ENCODE measurements at places on chromosomes 1 and 21.

DNA sequence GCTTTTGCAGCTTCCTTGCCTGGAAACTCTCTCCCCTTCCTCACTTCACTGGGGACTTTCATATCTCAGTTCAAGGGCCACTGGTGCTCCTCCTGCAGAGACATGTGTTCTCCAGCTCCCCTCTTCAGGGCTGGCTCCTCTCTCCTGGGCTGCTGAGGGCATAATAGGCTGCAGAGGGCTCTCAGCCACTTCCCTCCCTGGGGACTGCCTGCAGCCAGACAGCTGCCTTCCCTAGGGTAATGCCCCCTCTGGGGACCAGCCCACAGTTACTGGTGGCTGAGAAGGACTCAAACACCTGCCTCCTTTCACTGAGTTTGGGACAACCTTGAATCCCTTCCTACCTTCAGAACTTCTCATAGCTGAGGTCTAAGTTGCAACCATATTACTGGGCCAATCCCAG, 104.8 kb upstream of the POU3F1 start:
- no peak for DNase-seq

- no peak for DNase-seq
Measured at GRCh38 chr21:14753466-14754258, 207.5 kb upstream of the SAMSN1 start.

- DNase-seq, result no peak
Measured at GRCh38 chr1:64983110-64983509, 16.8 kb upstream of the JAK1 start.

DNA sequence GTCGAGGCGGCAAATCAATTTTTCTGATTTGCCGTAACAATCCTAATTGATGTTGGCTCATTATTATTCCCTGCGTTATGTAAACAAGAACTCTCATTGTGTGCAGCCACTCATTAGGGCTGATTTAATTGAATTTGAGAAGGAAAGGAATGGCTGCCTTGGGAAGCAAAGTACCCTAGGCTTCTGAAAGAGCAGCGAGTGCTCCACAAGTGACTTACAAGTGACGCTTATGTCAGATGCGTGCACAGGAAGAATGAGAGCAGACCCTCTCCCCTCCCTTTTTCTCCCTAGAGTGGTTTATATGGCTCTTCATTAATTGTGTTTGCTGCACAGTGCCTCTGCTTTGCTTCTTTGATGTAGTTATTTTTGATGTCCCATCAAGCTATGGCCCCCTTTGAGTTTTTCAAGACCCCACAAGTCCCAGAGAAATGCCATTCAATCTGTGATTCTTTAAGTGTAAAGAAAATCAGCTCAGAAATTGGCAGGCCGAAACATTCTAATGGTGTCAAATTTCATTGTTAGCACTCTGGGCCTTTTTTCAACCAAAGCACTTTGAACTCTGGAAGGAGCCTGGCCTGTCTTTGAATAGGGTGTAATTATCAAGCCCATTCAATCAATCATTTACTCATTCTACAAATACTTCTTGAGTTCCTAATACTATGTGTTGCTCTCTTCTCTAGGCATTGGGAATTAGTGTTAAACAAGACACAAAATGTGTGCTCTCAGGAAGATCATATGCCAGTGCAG, 86.8 kb upstream of the VAV3 start:
- no peak for DNase-seq

- no peak for DNase-seq
Measured at GRCh38 chr1:211627259-211627658, 48.2 kb downstream of the NEK2 start.

DNA sequence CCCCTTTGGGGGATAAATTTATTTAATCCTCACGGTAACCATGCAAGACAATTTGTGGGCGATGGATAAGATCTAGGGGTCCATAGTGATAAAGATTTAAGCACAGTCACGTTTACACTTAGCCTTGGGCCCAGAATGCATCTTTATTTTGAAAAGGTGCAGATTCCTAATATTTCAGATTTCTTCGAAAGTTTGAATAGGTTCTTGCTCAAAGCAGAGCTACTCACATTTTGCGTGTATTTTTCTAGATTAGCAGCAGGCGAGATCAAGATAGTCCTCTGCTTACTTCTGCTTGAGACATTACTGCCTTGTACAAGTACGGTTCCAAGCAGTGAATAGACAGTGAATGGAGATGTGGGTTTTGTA, 647 bp downstream of the TSEN15 start:
- no peak for DNase-seq

DNA sequence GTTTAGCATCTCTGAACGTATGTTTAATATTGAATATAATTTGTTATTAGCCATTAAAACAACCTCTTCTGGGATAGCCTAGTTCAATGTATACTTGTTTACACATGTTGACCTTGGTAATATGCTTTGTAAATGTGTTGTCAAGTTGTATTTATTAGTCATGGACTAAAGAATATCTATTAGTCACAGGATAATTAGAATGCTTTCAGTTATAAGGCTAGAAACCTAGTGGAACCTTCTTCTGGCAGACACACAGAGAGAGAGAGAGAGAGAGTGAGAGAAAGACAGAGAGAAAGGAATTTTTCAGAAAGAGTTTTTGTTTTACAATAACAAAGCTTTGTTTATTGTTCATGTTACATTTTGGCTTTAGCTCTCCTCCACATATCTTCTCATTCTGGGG, 181.1 kb upstream of the APP start:
- DNase-seq, result no peak

GRCh38 chr1:71908871-71909390, 373.4 kb downstream of the NEGR1 start:
- DNase-seq, result no peak

GRCh38 chr1:170032531-170033280, 41.8 kb downstream of the KIFAP3 start:
- no peak for DNase-seq

GRCh38 chr1:221150996-221151395, 271.8 kb downstream of the HLX start:
- no peak for DNase-seq

GRCh38 chr1:119141020-119141424, 569 bp upstream of the WARS2 start:
- no peak for DNase-seq

- no peak for DNase-seq
Measured at GRCh38 chr1:203142684-203143408, 15.3 kb downstream of the ADORA1 start.

DNA sequence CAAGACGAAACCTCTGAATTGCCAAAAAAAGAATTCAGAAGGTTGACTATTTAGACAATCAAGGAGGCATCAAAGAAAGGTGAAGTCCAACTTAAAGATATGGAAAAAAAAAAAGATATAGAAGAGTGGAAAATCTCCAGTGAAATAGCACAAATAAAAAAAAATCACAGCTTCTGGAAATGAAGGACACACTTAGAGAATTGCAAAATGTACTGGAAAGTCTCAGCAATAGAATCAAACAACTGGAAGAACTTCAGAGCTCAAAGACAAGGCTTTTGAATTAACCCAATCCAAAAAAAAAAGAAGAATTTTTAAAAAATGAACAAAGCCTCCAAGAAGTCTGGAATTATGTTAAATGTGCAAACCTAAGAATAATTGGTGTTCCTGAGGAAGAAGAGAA, 31.8 kb downstream of the CD2 start:
- DNase-seq, result no peak

DNA sequence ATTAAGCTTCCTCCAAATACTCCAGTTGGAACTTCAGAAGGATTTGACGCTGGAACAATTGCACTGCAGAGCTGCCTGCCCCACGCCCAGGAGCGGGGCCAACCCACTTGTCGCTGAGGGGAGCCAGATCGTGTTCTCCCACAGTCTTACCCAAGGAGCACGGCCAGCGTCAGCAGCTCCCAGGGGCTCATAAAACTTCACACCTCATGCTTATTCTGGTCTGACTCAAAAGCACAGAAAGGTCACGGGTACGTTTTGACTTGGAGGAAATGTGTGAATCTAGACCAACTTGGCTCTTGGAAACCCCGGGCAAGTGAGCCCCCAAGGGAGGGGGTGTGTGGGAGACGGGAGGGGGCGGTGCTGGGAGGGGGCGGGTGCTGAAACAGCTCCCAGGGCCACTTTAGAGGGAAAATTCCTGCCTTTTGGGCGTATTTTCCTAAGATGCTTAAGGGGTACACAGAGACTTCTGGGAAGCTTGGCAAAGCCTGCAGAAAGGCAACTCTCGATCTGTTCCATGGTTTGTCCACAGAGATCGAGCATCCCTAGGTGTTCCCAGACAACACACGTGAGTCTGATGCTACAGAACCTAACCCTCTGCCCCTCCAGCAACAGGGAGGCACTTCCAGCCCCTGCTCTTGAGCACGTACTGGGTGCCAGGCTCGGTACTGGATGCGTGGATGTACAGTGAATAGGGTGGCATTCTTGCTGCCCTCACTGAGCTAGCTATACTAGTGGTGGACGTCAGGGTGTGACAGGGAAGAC, 98.9 kb downstream of the DHRS3 start:
- no peak for DNase-seq

- no peak for DNase-seq
Measured at GRCh38 chr1:218755128-218755527, 410.0 kb downstream of the TGFB2 start.

GRCh38 chr1:108559215-108560186, at the start of gene EEIG2:
EEIG2 (plus strand) TSS chr1:108560100; CDS start chr1:108560429, 329 bp downstream.
- DNase-seq, result no peak

DNA sequence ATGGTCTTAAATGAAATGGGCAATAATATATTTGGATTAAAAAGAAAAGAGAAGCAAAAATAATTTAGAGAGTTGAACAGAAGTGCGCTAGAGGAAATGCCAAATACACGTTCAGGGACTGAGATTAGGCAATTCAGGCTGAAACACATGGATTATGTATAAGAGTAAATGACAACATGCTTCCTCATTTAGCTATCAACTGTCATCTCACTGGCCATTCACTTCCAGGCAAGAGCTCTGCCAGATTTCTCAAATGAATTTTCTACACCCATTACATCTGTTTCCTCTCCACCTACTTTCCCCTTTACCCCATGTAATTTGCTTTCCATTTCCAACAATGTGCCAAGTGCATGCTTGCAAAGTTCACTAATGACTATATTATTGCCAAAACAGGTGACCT, 582.4 kb downstream of the LTN1 start:
- DNase-seq, result no peak

DNA sequence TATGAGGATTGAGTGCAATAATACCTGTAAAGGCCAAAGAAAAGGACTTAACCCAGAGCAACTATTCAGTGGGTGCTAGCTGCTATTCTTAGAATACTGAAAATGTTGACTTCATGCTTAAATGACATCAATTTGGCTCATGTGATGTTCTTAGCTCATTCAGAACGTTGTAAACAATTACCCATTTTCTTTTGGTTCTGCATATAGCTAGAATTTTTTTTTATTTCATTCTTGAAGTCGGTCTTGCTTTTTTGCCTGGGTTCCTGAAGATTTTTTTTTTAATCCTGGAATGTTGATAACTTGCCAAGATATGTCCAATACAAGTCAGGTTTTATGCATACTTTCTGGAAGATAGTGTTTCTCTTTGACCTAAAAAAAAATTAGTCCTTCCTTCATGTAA, 772.0 kb downstream of the LTN1 start:
- DNase-seq, result no peak

DNA sequence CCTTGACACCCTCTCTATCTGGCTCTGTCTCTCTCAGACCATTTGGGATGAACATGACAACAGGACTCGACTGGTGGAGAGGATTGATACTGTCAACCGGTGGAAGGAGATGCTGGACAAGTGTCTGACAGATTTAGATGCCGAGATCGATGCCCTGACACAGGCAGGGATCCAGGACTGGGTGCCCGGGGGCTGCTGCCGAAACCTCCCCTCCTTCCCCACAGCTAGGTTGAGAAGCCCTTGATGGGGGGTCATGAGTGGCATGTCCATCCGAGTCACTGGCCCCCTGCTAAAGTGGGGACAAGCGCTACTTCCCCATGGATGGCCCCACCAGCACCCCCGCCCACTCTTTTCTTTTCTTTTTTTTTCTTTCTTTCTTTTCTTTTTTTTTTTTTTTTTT, 1.2 kb downstream of the TEKT2 start:
- DNase-seq, result no peak

GRCh38 chr1:25675729-25676476, 59.3 kb downstream of the MAN1C1 start:
- DNase-seq, result no peak

DNA sequence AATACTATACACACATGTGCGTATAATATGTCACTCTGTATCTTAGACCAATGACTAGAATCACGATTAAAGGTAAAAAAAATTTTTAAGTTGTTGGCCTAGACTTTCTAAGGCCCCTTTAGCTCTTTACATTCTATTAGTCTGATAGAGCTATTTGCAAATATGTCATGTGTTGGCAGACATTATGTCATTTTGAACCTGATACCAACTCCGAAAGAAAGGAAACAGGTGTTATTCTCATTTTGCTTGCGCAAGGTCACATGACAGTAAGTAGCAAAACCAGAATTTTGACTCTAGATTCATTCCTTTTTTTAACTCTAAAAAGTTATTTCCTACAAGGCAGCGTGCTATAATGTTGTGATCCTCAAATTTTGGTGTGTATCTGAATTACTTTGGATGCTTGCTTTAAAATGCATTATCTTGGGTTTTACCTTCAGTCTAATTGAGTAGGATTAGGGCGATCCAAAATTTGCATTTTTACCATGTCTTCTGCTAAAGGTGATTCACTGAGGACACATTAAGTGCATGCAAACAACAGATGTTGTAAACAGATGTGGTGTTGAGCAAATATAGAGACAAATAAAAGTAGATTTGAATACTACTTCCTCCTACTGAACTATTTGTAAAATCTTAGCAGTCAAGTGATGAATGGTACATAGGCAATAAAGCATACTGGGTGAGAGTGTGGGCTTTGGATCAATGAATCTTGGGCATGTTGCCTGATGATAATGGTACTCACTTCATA, 63.5 kb upstream of the KIAA1614 start:
- no peak for DNase-seq

DNA sequence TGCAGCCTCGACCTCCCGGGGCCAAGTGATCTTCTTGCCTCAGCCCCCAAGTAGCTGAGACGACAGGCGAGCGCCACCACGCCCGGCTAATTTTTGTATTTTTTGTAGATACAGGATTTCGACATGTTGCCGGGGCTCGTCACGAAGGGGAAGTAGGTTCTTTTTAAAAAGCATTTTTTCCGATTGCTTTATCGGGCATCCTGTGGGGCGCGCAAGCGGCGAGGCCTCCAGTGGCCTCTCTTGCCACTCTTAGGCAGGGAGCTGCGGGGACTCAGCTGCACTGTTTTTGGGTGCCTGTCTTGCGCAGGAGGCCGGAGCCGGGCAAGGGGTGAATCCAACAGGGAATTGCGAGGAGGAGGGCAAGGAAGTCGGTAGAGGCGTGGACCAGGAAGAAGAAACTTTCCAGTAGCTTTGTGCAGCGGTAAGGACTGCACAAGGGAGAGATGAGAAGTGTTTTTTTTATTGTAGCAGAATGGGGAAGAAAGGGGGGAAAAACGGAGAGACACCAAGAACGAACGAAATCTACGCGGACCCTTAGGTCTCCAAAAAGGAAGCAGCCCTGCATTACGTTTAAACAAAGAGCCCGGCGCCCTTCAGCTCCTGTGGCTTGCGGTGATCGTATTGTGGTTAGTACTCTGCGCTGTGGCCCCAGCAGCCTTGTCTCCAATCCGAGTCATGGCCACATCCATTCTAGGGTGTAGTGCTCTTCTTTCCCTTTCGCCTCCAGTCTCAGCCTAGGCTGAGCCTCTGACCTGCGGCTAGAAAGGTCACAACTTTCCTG, 164.8 kb downstream of the PPIAL4G start:
- DNase-seq, result no peak

Data from AG04449 (cell line).